ENCODE measurements at places on chromosomes 16 and 17. TPM values are rescaled to one million over a fixed set of nuclear protein-coding genes. Genes with fewer than 3 reads are reported as not detected.

GRCh38 chr17:67779098-67779672, 46.1 kb upstream of the BPTF start:
- peak; percentile 14 for DNase-seq

DNA sequence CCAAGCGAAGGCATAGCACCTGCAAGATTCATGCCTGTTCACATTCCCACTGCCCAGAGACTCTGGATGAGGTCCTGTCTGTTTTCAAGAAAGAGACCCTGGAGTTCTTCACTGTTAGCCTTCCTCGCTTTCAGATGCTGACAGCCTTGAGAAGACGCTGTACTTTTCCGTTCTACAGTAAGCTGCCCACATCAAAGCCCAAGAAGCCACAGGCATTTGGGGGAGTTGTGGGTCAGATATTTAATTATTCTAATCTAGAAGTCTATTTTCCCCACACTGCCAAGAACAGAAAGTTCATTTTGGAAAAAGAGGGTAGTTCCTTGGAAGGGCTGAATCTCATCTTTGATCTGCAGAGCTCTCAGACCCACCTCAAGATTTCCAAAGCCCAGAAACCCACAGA, 127.9 kb downstream of the AXIN2 start:
- DNase-seq = no peak

DNA sequence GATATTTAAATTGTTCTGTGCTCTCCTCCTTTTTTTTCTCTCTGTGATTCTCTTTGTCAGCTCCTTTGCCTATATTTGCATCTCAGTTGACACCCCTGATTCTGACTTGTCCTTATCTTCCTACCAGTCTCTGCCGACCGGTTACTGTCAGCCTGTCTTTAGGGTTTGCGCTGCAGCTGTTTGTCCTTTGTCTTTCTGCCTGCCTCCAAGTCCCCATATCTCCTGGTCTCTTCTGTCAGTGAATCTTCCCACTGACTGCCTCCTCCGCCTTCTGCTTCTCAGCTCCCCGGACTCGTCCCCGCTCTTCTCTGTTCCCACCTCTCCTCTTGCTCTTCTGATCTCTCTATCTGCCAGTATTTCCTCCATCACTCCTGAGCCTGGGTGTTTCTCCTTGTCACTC, 5.2 kb downstream of the TLCD2 start:
- no peak for DNase-seq

- DNase-seq = peak; percentile 95
Observed at GRCh38 chr17:28471531-28472342, 1.7 kb upstream of the SLC13A2 start.

- no peak for DNase-seq
Observed at GRCh38 chr17:34066528-34066927, 188.6 kb upstream of the CCL2 start.

DNA sequence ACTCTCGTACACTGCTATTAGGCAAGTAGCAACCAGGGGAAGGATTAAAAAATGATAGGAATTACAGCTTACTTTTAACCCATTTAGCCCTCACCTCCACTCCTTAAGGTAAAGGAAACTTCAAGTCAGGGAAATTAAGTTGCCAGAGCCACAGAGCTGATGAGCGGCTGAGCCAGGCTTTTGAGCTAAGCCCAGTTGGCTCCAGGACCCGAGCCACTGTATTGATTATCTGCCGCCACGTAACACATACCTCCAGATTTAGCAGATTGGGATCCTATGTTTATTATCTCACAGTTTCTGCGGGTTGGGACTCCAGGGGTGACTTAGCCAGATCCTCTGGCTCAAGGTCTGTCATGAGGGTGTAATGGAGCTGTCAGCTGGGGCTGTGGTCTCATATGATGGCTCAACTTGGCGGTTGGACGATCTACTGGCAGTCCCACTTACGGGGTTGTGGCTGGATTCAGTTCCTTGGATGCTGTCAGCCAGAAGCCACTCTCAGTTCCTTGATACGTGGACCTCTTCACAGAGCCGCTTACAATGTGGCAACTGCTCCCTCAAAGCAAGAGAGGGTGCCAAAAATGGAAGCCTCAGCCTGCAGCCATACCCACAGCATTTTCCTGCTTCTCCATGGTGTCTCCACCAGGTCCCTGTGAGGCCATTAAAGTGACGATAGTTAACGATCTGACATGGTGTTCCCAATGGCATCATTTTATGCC, 57.3 kb downstream of the TMEM186 start:
- no peak for DNase-seq

GRCh38 chr17:45426561-45426960, 6.1 kb downstream of the ARHGAP27 start:
- DNase-seq = no peak

- no peak for DNase-seq
Observed at GRCh38 chr17:33464669-33465280, 171.7 kb upstream of the ASIC2 start.

Gene ZP2
- not detected for total RNA-seq

Gene NTN1
- 5.2 TPM for total RNA-seq

Gene RAB37
- not detected for total RNA-seq

Gene CEP295NL
- 0.50 TPM for total RNA-seq

Gene WFIKKN2
- total RNA-seq = not detected
